NCI-H460 (cell line): ENCODE measurements at places on chromosomes 13 and 19.

DNA sequence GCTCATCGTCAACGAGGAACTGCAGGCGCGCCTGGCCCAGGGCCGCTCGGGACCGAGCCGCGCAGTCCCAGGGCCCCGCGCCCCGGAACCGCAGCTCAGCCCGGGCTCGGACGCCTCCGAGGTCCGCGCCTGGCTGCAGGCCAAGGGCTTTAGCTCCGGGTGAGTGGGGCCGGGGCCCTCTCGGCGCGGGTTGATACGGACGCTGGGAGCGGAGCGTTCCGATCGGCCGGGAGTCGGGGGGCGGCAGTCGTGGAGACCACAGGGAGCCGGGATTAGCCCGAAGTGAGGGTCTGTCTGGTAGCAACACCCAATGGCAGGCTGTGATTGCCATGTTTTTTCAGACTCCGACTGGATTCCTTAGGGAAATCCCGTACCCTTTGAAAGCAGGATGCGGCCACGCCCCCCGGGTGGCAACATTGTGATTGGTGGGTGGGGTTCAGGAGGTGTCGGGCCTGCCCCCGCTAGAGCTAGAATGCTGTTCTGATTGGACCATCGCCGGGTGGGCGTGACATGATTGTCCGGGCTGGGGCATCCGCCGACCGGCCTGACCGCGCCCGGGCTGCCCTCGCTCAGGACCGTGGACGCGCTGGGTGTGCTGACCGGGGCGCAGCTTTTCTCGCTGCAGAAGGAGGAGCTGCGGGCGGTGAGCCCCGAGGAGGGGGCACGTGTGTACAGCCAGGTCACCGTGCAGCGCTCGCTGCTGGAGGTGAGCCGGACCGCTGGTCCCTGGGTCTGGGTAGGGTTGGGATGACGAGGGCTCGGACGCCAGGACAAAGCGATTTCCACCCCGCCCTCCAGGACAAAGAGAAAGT, 11.3 kb downstream of the EPS8L1 start:
- DNase-seq = peak; percentile 90

DNA sequence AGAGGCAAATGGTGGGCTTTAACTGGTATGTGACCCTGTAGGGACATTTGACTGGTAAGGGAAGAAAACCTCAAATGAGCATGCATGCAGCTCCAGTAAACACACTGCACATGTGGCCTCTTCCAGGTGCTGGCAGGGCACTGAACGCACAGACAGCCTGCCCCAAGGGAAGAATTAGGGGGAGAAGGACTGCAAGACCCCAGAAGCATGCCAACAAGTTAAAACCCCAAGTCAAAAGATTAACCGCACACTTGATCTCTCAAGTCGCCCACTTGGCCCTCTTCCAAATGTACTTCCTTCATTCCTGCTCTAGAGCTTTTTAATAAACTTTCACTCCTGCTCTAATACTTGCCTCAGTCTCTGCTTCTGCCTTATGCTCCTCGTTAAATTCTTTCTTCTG, 46.9 kb upstream of the SLITRK1 start:
- DNase-seq = no peak

- no peak for DNase-seq
These were observed 5.2 kb upstream of the KBTBD7 start for GRCh38 chr13:41199526-41199925.

- no peak for DNase-seq
These were observed 33.1 kb upstream of the CYP2S1 start for GRCh38 chr19:41159881-41160280.

DNA sequence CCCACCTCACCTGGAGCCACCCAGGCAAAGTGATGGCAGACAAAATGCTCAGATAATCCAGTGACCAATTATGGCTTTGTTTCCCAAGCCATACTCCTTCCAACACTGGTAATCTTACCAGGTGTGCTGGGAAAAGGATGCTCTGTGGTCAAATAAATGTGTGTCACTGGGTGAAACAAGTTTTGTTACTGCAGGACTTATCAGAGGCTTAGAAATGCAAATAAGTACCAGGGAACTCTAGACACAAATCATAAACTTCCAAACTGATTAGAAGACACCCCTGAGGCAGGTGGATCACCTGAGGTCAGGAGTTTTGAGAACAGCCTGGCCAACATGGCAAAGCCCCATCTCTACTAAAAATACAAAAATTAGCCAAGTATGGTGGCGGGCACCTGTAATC, 26.4 kb downstream of the PIN1 start:
- no peak for DNase-seq

DNA sequence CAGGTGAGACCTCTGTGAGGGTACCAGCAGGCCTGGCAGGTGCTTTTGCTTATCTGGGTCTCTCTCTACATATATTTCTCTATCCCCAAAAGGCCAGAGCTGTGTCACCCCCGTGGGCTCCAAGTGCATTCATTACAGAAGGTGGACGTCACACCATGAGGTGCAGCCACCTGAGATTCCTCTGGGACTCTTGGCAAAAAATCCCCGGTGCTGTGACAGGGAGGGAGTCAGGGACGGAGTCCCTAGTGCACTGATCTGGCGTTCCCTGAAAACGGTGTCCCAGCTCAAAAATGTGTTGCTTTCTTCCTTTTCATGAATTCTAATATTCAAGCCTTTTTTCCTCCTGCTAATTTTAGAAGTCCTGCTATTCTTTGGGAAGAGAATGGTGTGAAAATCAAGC, 13.5 kb downstream of the TSHZ3 start:
- no peak for DNase-seq

DNA sequence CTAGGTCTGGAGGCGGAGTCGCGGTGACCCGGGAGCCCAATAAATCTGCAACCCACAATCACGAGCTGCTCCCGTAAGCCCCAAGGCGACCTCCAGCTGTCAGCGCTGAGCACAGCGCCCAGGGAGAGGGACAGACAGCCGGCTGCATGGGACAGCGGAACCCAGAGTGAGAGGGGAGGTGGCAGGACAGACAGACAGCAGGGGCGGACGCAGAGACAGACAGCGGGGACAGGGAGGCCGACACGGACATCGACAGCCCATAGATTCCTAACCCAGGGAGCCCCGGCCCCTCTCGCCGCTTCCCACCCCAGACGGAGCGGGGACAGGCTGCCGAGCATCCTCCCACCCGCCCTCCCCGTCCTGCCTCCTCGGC, at the start of gene SLC5A5:
Gene SLC5A5, plus strand, starts transcription at position 68 of the 373 bp plus-strand sequence. CDS start 375 bp downstream, outside the sequence.
- no peak for DNase-seq

DNA sequence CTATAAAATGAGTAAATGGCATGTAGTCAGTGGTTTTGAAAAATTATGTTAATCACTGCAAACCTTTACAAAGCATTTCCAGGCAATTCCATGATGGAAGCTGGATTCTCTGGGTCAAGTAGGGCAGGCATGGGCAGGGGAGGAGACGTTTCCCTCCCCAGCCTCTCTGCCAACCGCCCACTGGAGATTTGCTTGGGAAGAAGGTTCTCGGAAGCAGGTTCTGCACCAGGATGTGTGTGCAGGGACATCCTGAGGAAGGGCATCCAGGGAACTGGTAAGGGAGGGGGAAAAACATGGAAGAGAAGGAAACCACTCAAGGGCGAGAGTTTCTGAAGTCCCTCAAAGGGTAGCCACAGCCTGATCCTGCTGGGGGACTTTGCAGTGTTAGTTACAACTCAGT, 469.1 kb downstream of the TSHZ3 start:
- no peak for DNase-seq

GRCh38 chr19:40279120-40279551, 6.0 kb downstream of the AKT2 start:
- no peak for DNase-seq

DNA sequence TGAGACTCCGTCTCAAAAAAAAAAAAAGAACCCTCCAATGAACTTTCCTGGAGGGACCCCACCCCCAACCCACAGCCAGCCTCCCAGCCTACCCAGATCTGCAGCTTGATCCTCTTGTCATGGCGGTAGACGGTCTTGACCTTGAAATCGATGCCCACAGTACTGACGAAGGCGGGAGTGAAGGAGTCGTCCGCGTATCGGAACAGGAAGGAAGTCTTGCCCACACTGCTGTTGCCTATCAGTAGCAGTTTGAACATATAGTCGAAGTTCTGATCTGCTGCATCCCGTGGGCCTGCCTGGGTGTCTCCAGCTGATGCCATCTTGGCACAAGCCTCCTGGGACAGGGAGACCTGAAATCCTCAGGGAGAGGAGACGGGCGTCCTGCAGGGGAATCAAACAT, 2.4 kb downstream of the RAB3D start:
- no peak for DNase-seq

- DNase-seq = no peak
These were observed 251.3 kb downstream of the SHISA2 start for GRCh38 chr13:25800523-25800922.

DNA sequence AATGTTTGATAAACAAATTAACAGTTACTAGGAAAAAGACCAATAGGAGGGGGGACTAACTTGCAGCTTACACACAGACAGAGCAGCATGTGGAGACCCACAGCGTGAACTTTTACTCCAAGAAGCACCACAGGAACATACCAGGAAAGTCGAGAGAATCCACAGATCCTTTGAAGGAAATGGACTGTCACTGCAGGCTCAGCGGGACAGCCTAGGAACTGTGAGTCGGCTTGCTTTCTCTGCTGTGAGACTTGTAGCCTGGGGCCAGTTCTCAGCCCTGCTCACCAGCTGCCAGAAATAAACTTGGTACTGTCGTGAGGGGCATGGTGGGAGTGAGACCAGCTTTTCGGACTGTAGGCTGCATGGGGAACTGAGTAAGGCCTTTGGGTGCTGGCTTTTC, 1211.5 kb downstream of the PCDH17 start:
- DNase-seq = no peak

- no peak for DNase-seq
These were observed 35.4 kb downstream of the PCCA start for GRCh38 chr13:100124265-100124664.

DNA sequence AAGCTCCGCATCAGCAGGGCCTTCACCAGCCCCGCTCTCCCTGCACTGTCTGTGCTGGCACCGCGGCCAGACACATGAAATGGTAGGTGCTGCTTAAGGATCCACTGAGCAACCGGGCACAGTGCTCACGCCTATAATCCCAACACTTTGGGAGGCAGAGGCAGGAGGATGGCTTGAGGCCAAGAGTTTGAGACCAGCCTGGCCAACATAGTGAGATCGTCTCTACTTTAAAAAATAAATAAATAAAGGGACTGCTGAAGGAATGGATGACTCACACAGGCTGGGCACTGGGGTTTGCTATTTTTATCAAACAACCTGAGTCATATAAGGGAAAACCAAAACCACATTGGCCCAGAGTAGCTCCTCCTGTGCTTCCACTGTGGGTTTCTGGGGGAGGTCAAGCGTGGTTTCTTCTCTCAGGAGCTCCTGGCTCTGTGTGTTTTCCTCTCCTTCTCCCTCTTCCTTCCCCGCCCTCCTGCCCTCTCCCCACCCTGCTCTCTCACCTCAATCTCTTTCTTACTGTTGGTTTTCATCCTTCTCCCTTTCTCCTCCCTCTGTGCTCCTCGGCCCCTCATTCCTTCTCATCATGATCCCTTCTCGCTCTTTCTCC, 21.3 kb downstream of the VRK3 start:
- no peak for DNase-seq

GRCh38 chr19:4081441-4082129, 14.9 kb upstream of the ZBTB7A start:
- no peak for DNase-seq

DNA sequence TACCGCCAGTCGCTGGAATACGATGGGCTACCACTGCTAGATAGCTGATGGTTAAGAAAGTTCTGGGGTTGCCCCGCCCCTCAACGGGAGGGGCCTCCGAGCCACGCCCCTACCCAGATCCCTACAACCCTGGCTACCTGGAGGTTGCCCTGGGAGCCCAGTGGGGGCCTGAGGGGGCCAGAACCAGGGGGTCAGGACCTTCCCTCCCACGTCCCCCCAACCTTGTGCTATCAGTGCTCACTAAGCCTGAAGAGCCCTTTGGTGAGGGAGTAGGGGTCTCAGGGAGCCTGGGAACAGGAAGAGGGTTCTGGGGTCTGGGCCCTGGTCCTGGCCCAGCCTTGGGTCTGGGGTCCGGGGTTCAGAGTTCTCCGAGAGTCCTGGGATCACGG, 8.9 kb downstream of the OCEL1 start:
- no peak for DNase-seq

DNA sequence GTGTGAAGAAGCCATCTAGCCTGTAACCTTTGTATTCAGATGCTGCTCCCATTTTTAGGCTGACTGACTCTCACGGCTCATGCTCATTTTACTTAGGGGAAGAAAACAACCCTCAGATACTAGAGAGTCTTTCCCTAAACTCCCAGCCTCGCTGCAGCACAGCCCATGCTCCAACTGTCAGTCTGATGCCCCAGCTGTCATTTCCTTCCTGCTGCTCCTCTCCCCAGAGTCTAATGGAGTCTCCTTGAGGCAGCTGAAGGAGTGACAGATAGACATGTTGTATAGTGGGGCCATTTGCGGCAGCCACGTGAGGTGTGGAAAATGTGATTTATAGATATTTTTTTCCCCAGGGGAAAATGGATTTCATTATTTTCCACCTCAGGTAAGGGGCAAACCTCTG, 59.2 kb upstream of the OLFM4 start:
- DNase-seq = no peak

GRCh38 chr13:50587115-50587514, 256.4 kb downstream of the DLEU7 start:
- no peak for DNase-seq

DNA sequence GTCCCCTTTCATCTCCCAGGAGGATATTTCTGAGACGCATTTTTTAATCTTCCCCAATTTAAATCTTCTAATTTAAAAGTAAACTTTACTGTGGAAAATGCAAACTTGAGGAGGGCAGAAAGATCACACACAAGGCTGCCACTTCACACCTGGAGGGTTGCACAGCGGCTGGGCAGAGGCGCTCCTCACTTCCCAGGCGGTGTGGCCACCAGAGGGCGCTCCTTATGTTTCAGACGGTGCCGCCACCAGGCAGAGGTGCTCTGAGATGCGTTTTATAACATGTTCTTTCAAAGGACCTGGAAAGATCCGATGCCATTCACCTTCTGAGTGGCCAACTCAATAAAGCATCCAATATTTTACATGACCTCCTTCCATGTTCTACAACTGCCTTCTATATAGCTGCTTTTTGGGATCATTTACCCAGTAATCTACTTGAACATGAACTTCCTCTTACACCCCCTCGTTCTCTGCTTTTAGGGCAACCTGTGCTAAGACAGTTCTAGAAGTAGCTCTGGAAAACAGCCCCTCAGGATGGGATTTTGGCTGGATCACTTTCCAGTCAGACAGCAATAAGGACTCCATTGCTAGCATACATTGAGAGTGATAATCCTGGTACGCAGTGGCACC, 14.8 kb upstream of the MTUS2 start:
- no peak for DNase-seq

GRCh38 chr19:42872608-42873007, 6.9 kb downstream of the PSG1 start:
- DNase-seq = no peak

DNA sequence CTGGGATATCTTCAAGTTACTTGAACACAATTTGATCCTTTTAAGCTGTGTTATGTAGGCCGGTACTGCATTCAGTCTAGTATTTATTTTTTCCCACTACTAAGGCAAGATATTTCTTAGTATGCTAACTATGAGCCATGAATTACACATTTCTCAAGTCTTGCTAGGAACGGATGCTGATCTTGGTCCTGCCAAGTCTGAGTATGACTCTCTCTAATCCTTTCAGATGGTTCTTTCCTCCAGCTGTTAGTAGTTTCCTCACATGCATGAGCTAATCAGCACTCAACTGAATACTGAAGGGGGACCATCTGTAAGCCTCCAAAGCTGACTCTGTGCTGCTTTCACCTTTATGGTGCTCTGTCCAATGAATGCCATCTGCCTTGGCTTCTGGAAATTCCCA, 460.3 kb downstream of the KCTD12 start:
- DNase-seq = no peak

GRCh38 chr13:42064259-42064658, 15.8 kb downstream of the DGKH start:
- no peak for DNase-seq
